Jurkat, Clone E6-1 (cell line): ENCODE measurements at places on chromosomes 5 and 9.
A peak's percentile ranks its signal among the peaks of the same experiment; 100 is the strongest.

GRCh38 chr9:136016572-136017288 lies 55.6 kb upstream of the UBAC1 start:
- no peak for DNase-seq

DNA sequence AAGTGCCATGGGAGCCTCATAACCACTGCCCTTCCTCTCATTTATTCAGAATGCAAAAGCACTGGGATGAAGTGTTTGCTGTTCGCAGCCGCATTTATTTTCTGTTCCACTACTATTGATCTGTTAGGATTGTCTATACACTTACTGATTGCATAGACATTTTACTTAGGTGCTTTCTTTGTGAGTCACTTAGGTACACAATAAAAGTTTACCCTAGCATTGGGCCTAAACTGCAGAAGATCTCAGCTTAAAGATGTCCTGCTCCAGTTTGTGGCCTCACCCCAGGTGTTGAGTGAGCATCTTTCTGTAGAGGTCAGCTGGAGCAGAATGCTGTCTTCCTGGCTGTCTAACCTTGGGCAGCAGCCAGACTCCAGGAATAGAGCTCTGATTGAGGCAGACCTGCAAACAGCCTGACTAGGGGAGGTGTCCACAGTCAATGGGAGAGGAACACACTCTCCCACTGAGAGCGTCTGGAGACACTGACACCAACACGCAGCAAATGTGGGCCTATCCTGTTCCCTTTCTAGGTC lies 54.0 kb downstream of the GPR21 start:
- no peak for DNase-seq

DNA sequence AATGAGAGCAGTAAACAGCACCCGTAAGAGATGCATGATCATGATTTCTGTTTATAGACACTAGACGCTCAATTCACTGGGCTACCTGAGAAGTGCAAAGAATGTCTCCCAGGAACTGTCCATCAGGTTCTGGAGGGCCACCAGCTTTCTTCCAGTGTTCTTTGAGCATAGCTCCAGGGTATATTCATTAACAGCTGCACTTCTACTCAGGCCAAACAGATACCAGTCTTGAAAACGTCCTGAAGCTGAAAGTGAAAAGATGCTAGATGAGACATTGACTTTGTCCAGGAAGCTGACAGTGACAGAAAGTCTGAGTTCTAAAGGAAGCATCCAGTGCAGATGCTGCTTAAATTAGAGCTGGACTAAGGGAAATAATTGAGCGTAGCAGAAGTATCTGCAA lies 488.7 kb upstream of the TYRP1 start:
- DNase-seq = no peak

DNA sequence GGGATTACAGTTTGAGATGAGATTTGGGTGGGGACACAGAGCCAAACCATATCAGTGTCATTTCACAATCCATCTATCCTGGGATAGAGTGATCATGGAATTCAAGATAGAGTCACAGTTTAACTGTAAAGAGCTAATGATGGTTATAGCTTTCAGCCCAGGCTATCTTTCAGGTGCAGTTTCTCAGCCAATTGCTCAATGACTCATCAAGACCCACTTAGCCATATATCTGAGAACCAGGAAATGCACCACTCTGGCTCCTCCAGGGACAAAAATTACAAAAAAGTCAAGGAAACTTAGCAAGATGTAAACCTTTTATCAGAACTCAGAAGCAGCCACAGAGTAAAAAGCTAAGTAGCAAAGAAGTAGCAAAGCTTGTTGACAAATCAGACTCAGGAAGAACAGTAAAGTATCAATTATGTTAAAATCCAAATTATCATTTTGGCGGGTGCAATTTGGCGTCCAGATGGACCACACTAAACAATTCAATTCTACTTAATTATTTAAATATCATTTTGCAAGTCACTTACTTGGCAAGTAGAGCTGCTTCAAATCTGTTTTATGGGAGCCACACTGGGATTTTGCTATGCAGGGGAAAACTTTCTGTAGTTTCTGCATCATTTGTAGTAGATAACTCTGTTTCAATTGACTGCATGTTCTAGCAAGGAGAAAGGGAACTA lies 169.4 kb downstream of the TLE1 start:
- DNase-seq = no peak

DNA sequence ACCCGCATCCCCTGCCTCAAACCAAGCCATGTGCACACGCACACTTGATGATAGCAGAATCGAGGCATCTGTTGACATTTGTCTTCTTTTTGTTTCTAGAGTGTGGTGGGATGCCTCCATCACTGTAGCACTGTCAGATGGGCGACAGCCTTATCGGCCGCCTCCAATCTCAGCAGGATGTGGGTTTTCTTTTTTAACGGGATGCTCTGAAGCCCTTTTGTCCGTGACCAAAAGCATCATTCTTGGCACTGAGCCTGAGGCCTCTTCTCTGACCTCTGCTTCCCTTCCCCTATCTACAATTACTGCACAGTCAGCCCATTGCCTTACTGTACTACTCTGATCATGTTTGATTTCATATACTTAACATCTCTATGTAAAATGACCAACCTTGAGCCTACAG lies 78.3 kb downstream of the LMNB1 start:
- DNase-seq = peak; percentile 61

DNA sequence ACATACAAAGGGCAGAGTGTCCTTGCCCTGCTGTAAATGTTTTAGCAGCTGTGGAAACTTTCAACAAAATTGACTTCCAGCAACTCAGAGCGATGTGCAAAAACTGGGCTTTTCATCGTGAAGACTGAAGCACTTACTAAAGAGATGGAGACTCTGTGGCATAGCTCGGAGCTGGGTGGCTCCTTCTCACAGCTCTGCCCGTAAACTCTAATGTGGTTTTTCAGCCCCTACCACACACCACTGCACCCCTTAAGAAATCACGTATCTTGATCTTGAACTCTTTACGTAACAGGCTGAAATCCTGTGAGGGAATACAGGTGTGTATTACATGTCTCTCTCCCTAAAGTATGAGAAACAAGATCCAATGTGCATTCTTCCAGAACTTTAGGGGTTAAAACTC lies 124.4 kb downstream of the MEF2C start:
- DNase-seq = peak; percentile 19

GRCh38 chr5:73171495-73171894 lies 1.5 kb upstream of the TMEM174 start:
- DNase-seq = no peak

GRCh38 chr5:174951151-174951780 lies 226.9 kb downstream of the MSX2 start:
- peak; percentile 60 for DNase-seq

DNA sequence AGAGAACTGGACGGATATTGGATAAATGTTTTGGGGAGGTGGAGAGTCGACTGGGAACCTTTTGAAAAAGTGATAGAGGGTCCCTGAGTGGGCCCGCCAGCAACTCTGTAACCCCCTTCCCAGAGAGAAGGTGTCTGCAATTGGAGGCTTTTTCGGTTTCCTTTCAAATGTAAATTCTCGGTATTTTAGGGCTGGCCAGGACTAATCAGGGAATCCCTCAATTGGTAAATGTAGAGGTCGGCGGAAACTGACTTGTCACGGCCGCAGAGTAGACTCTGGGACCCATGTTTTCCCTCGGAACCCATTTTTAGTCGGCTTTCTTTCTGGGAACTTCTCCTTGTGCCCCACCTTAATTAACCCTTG lies 524 bp downstream of the CCNB1 start:
- DNase-seq = no peak

DNA sequence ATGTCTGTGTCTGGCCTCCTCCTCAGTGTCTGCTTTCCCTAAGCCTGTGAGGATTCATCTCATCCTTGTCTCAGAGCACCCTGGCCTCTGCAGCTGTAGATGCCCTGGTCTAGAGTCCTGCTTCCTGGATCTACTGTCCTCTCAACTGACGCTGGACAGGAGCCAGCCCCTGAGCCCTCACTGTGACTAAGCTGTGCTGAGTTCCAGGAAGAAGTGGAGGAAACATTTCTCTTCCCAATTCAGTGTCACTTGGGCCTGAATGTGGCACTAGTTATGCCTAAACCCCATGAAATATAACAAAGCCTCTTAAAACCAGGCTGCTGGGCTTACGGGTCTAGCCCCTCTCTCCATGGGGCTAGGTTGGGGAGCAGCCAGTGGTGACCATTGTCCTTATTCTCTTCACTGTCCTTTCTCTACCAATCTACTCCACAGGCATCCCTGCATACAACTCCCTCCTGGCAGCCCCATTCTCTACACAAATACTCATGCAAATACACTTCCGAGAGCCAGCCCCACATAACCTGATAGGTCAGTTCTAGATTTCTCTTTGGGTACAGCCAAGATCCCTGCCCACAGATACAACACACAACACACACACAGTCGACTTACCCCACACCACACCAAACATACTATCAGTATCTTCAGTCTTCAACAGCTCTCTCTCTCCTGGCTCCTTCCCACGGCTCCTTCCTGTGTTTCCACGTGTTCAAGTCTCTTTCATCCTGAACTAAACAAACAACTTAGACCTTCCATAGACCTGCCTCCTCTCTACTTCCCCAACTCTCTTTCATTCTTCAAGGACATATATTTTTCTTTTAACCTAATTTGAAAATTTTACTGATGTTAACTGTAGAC lies 220.8 kb downstream of the SNX18 start:
- no peak for DNase-seq

DNA sequence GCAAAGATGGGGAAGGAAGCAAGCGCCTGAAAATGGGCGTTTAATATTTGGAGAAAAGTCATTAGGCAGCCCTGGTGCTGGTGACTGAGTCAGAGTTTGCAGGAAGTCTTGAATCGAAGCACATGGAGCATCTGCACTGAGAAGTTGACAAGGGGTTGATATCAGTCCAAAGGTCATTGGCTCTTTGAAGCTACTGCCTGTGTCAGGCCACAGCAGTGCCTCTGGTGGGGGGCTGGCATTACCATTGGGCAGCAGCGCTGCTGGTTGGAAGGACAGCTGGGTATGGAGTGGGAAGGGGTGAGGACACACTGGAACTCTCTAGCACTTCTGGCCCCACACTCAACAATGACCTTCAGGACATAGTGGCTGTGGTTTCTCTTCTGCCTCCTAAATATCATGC lies 150.4 kb upstream of the ERCC6L2 start:
- no peak for DNase-seq

DNA sequence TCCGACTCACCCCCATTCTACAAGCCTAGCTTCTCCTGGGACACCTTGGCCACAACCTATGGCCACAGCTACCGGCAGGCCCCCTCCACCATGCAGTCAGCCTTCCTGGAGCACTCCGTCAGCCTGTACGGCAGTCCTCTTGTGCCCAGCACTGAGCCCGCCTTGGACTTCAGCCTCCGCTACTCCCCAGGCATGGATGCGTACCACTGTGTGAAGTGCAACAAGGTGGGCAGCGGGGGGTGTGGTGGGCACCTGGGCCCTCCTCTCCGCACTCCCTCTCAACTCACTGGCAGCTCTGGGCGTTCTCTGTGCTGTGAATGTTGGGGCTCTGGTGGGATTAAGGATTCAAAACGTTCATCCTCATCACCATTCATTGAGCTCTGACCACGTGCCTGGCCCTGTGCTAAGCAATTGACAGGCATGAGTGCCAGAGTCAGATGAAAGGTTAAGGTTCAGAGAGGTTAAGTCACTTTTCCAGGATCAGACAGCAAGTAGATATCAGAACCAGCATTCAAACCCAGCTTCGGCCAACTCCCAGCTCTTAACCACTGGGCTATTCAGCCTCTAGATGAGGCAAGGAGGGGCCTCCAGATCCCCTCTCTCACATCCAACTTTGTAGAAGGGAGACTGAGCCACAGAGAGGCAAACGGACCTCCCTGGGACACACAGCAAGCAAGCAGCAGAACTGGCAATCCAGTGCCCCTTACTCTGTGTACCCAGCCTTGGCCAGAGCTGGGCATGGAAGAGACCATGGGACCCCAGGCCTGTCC lies 9.9 kb downstream of the GFI1B start:
- no peak for DNase-seq

GRCh38 chr5:3187771-3188425 lies 407.7 kb upstream of the IRX1 start:
- DNase-seq = no peak

- DNase-seq = no peak
These were observed 416.3 kb downstream of the NR2F1-AS1 start for GRCh38 chr5:93164690-93165089.

GRCh38 chr5:108459769-108460168 lies 77.9 kb upstream of the FBXL17 start:
- DNase-seq = no peak

DNA sequence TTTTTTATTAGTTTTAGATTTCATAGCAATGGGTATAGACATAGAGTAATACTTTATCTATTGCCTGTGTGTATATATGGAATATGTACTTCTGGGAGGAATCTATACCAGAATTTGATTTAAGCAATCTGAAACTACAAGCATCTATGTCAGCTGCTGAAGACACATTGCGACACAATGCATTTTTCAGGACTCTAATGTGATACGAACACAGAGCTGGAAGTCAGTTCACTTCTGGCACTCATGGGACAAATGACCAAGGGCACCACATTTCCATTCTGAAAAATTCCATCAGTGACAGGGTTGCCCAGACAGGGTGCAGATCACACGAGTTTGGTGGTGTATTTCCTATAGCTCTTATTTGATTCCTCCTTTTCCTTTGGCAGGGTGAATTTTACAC lies 259.5 kb downstream of the NTRK2 start:
- DNase-seq = no peak

DNA sequence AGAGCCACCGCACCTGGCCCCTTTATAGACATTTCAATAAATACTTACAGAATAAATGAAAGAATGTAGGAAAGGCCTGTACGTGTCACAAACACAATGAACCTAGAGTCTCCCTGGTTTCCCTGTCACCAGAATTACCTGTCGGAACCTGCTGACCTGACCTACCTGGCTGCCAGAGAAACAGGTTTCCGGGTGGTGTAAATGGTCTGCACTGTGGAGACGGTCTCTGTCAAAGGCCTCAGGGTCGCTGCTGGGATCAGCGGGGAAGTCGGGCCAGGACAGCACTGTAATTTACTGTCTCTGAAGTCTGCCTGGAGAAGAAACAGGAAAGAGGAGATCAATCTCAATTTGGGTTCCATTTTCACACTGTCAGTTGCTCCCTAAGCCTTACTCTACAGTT lies 9.3 kb upstream of the FRRS1L start:
- DNase-seq = no peak

GRCh38 chr5:155943516-155944407 lies 383.2 kb upstream of the SGCD start:
- peak; percentile 19 for DNase-seq
